ENCODE measurements at places on chromosomes 12 and 14.

DNA sequence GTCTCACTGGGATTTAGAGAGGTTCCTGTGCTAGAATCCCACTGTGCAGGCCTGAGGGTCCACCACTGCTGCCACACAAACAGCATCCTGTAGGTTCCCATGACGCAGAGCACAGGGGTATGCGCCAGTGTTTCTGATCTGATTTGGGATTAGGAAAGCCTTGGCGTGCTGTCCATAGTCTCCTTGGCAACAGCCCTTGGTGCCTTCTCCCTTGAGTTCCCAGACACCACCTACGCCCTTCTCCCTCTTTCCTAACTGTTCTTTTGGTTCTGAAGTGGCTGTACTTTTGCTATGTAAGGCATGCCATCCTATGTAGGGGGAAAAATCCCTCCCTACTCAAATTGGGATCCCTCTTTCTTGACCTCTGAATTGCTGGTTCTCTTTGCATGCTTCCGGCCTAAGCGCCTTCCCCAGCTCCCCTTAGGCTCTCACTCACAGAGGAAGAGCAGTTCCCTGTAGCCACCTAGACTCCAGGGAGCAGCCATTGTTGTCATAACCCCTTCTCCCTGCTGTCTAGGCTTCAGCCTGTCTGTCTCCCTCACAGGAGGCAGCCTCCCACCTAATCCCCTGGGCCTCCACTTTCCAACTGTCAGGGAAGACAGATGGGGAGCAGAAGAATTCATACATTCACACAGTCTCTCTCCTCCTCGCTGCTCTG lies 14.8 kb upstream of the RIC8B start:
- DNase-seq = no peak

- no peak for DNase-seq
Observed at GRCh38 chr12:19440916-19441315, 1.6 kb downstream of the AEBP2 start.

DNA sequence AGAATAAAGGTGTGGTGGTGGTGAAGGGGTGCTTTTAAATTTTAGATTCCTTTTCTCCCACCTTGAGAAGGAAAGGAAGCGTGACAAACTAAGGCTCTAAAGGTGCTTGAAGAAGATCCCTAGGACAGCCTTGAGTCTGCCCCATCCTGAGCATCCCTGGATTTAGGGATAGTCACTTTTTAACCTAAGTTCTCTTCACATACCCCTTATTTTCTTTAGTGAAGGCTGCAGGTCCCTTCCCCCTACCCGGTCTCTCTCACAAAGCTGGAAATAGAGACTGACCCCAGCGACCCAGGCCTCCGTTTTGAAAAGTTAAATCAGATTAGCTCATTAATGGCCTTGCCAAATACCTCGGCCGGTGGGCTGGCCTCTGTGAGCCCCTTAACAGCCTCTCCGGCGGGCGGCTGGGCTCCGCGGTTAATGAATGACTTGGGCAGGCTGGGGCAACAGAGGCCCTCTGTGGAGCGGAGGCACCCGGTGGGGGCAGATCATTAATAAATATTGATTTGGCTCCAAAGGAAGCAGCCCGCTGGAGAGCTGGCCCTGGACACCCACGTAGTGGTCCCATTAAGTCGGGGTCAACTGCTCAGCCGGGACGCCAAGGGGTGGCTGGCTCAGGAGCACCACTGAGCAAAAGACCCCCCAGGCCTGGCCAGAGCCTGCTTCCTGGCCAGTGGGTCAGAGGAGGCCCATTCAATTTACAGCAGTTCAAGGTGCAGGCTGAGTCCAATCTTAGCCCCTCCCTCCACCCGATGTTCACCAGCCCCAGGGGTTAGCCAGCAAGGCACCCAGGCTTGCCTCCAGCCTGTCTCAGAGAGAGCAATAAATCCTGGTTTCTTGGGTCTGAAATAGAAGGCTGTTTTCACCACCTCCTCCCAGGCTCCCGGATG lies 31.8 kb downstream of the PAH start:
- DNase-seq = no peak

- DNase-seq = no peak
Observed at GRCh38 chr14:72717220-72717619, 176.7 kb downstream of the DPF3 start.

- DNase-seq = no peak
Observed at GRCh38 chr12:33486058-33486457, 46.4 kb upstream of the SYT10 start.

GRCh38 chr12:21962236-21962635 lies 21.0 kb upstream of the ABCC9 start:
- no peak for DNase-seq

GRCh38 chr14:56805992-56806727 lies 4.1 kb downstream of the OTX2 start:
- no peak for DNase-seq

- DNase-seq = no peak
Observed at GRCh38 chr12:65728848-65729793, 95.2 kb upstream of the HMGA2 start.

DNA sequence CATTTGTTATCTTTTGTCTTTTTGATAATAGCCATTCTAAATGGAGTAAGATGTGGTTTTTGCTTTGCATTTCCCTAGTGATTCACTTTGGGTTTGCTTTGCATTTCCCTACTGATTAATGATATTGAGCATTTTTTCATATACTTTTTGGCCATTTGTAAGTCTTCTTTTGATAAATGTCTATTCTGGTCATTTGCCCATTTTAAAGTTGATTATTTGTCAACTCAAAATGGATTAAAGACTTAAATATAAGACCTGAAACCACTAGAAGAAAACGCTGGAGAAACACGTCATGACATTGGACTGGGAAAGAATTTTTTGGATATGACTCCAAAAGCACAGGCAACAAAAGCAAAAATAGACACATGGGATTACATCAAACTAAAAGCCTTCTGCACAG lies 148.0 kb downstream of the APAF1 start:
- DNase-seq = no peak

DNA sequence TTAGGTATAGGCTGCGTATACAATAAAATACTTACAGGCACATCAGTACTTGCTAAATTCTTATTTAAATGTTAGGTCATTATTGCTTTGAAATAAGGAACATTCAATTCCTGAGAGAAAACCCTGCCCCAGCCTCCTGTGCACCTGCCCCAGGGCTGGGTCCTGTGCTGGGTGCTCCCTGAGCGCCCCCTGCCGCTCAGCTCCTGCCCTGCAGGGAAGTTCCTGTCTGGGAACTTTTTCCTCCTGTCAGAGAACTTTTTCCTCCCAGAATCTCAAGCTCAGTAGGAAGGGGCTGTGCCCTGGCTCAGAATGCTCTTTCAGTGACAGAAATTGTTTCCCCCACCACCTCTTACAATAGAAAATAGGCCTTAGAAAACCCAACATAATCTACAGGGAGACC lies 751.1 kb downstream of the TMEM121 start:
- DNase-seq = peak; percentile 20

DNA sequence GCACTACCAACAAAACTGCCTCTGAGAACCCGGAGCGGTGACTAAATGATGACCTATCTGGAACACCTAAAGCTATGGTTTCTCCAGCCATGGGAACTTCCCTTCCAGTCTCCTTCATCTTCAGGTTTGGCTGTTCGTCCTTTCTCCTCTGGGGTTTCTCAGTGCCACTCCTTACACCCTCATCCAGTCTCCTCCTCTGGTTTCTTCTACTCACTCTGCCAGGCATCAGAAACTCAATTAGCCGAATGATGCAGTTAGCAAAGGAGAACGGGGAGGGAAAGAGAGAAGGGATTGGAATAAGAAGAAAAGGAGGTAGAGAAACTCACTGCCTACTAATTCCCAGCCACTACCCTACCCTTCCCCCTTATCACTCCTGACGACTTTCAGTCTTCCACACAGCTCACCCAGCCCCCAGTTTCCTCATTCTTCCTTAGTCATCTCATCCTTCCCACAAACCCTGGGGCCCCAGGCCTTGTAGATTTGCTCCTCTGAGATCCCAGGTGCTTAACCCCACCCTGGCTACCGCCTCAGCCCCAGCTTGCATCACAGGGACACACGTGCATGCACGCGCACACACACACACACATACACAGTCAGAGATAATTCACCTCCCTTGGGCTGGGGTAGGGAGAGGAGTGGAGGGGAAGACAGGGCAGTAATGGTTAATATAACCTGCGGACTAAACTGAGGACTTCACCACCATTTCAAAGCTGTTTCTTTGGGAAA lies 13.0 kb downstream of the FGD6 start:
- DNase-seq = no peak

DNA sequence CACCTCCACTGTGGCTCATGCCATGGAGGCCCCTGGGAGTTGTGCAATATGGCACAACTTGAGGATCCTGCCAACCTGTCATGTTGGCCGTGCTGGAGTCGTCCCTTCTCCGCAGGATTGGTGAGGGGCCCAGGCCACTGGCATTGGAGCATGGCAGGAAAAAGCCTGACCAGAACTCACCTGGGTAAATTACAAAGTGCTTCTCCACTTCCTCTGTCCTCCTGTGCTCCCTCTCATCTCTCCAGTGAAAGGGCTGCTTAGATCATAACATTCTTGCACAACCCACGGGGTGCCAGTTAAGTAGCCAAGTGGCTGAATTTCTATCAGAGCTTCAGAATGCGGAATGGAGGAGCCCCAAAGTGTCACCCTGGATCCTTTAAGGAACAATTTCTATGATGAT lies 381.0 kb downstream of the DPF3 start:
- DNase-seq = no peak

GRCh38 chr14:55441286-55441685 lies 870 bp upstream of the TBPL2 start:
- DNase-seq = no peak

DNA sequence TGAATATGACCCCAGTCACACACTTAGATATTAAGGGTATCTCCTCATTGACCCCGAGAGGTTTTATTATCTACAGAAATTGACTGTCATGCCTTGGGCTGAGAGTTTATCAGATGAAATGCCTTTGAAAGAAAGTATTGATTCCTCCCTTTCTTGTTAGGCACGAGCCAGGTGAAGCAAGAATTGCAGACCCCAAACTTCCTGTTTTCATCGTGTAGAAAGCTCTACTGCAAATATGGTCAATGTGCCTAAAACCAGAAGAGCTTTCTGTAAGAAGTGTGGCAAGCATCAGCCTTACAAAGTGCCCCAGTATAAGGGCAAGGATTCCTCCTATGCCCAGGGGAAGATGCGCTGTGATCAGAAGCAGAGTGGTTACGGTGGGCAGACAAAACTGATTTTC lies 143.9 kb upstream of the FUT8 start:
- DNase-seq = no peak

DNA sequence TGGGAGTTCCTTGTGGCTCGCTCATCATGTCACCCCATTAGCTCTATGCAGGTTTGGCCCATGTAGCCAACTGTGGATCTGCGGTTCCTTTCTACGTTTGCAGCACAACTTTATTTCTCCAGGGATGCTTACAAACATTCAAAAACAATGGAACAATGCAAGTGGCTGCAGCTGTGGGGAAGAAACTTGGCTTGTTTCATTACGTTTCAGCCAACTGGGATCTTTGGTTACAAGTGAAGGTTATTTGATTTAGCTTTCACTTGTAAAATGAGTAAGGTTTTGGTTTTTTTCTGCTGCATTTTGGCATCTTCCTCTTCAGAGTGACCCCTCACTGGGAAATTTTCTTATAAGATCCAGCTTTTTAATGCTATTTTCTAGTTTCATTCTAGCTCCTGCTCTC lies 105.9 kb downstream of the PLXNC1 start:
- no peak for DNase-seq

DNA sequence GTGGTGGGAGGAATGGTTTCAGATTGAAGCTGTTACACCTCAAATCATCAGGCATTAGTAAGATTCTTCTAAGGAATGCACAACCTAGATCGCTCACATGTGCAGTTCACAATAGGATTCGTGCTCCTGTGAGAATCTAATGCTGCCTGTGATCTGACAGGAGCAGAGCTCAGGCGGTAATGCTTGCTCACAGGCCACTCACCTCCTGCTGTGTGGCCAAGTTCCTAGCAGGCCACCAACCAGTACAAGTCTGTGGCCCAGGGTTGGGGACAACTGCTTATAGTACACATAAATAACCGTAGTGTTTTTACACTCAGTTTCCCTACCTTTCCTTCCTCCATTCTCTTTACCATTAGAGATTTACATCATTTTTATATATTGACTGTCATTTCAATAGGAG lies 121.4 kb downstream of the SLCO1B3 start:
- DNase-seq = no peak

- no peak for DNase-seq
Observed at GRCh38 chr14:33057585-33057984, 118.9 kb downstream of the NPAS3 start.

- no peak for DNase-seq
Observed at GRCh38 chr14:66443785-66444184, 42.4 kb upstream of the CCDC196 start.

- no peak for DNase-seq
Observed at GRCh38 chr12:129863938-129864337, 39.9 kb downstream of the TMEM132D start.

DNA sequence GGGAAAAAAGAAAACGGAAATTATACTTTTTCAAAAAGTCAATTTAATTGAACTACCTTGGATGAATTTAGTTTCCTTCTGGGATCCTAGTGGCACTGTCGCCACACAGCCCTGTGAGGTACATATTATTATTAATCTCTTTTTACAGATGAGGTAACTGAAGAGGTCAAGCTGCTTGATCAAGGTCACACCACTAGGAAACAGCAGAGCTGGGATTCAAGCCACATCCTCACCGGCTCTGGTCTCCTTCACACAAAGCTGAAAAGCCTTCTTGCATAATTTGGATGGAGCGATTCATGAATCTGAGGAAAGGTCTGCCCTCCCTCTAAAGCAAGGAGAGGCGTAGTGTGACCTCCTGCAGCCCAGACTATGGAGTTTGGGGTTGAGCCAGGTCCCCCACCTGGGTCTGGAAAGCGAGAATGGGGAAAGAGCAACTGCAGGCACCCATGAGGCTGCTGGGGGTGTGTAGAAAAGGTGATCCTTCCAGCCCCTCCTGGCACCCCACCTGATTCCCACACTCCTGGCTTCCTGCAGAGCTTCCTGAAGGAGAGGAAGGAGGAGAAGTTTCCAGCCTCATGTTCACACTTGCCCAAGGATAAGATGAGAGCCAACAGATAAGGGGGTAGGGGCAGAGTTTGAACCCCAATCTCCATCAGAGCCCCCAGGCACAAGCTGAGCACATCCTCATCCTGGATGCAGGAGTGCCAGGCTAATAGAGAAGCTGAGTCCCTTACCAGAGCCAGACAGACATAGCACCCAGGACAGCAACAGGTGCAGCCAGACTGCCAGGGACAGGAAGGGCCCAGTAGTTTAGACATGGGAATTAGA lies 3.9 kb upstream of the KRT79 start:
- no peak for DNase-seq

DNA sequence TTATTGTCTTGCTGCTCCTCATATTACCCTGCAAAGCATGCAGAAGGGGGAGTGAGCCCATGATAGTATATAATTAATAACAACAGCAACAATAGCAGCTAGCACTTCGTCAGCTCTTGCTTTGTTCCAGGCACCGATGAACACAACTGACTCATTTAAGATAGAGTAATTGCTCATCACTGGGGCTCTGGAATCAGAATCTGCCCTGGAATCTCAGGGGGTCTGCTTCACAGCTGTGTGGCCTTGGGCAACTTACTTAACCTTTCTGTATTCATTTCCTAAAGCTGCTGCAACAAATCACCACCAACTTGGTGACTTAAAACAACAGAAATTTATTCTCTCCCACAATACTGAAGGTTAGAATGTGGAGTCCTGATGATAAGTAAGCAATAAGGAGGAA lies 55.0 kb upstream of the PSMC1 start:
- no peak for DNase-seq

GRCh38 chr14:101980700-101981099 lies 16.3 kb downstream of the DYNC1H1 start:
- no peak for DNase-seq

GRCh38 chr12:111607239-111607638 lies 8.1 kb upstream of the ATXN2 start:
- no peak for DNase-seq

Measured in naive B cell (primary cell).